ENCODE measurements at places on chromosomes 16 and 17.
A peak's percentile ranks its signal among the peaks of the same experiment; 100 is the strongest.

DNA sequence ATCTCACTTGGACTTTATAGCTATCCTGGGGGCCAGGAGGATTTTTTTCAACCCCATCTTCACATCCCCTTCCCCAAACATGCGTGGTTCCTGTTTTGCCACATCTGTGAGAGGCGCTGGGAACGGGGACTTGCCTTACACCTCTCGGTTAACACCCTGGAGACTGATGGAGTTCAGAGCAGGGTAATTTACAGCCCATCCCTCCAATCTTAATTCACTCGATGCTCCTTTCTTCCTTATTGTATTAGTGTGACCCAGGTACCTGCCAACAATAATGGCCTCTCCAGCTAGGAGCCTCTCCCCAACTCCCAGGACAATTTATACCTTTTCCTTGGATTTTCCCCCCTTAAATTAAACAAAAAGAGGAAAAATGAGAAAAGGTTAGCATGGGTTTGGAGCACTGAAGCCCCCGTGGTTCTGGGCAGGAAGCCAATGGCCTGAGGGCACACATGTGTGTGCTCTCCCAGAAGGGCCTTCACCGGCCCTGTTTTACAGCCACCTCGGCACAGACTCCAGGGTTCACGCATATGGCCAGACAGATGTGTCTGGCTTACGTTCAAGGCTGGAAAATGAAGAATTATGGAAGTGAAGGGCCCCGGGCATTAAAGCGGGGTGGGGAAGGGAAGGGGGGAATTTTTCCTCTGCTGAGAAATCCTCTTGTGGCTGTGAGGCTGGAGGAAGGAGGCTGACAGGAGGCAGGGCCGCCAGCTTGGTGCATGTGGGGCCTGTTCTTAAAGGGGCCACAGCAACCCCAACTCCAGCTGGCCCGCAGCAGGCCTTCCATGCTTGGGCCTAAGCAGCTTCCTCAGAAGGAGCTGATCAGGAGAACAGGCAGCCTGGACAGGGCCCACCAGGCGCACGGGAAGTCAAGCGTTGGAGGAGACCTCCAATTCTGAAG is 21.4 kb downstream of the HIC1 start:
- DNase-seq, result no peak

- peak; percentile 55 for DNase-seq
Observed at GRCh38 chr17:40323391-40324381, 14.7 kb downstream of the RARA start.

GRCh38 chr16:10812312-10813098 is 6.1 kb downstream of the TVP23A start:
- no peak for DNase-seq

DNA sequence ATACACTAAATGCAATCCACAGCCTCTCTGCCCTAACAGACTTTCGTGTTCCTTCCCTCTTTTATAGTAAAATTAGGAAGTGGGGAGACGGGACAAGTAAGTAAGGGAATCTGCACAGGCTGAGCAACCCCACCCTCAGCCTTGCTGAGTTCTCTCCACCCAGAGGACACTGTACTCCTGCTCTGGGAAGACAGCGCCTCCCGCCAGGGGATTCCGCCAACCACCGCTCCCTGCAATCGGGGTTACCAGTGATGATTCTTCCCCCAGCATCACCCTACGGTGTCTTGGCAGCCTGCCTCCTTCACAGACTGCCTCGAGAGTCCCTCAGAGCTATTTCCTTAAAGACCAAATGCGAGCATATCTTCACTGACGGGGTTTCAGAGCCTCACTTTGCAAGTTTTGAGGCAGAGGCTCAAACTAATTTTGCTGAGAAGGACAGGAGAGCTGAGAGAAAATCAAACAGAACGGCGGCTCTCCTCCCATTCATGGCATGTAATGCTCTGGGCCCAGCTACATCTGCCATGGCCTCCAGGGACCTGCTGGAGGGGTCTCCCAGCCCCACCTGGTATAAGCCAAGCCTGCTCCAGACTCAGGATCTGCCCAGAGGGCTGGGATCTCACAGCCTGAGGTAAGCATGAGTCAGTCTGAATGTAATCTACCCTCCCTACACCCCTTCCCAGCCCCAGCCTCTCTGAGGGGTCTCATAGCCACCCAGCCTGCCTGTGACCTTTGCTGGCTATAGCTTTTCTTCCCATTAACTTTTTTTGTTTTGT is 22.7 kb upstream of the ASGR2 start:
- no peak for DNase-seq

GRCh38 chr16:9612267-9612666 is 520.8 kb downstream of the HAPSTR1 start:
- no peak for DNase-seq

DNA sequence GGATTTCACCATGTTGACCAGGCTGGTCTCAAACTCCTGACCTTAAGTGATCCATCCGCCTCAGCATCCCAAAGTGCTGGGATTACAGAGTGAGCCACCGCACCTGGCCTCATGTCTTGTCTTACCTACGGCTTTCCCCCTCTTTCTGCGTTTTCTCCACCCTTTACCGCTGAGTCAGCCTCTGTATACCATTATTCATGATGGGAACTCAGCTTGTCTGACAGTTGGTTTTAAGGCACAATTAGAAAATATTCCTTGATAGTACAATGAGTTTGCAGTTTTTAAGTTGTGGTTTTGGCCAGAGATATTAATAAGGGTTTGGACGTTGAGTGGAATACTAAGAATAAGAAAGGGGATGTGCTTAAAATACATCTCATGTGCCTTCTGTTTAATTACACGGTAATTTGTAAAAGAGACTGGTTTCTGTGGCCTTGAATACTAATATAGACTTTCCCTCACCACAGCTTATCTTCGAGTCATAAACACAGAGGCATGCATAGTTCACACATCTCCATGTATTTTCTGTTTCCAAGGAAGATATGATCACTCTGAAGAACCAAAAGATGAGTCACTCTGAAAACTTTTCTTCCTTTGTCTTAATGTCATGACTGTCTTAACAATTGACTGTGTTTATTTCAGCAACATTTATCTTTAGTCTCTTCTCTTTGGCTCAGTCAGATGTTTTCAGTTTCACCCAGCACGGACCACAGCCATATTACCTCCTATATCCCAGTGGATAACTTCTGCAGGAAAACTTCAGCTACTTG is 54.4 kb downstream of the PITPNC1 start:
- DNase-seq, result no peak

- DNase-seq, result no peak
Observed at GRCh38 chr17:42203354-42203753, 9.1 kb upstream of the GHDC start.

- no peak for DNase-seq
Observed at GRCh38 chr17:227078-227945, 45.9 kb upstream of the DOC2B start.

DNA sequence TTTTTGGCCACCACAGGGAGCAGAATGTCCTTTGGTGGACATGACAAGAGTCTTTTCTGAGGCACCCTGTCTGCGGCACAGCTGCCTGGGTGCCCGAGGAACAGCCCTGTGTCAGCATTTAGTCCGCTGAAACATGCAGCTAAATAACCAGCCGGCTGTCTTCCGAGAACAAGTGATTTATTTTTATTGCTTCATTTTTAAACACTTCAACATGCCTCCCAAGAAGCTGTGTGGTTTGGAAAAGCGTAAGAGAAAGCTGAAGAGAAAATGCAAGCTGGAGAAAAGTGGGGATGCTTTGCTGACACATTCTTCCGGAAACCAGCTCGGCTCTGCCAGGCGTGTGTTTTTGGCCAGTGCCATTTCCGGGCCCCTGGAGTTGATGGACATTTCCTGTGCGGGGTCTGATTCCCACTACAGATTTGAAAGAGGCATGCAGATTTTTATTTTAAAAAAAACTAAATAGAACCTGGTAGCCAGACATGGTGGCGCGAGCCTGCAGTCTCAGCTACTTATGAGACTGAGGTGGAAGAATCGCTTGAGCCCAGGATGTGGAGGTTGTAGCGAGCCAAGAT is 94.7 kb downstream of the SEC14L1 start:
- DNase-seq, result peak; percentile 34

- DNase-seq, result peak; percentile 67
Observed at GRCh38 chr17:4498461-4499397, at the start of gene SPNS2. SPNS2 (plus strand) TSS chr17:4498881; CDS start chr17:4499048, 167 bp downstream.

DNA sequence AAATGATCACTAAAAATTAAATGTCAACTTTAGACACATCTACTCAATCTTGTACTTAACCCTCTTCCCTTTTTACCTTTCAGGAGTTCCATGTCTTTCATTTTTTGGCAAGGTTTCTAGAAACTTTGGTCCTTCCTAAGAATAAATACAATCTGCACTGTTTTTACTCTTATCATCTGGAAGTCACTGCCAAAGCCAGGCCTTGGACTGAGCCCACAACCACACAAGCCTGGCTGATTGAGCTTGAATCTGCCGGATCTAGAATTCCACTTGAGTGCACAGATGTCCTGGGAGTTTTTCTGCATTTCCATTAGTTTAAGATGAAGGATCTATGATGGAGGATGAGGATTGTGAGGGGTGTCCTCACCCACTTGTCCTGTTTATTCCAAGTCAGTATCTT is 126.1 kb downstream of the VPS53 start:
- no peak for DNase-seq

DNA sequence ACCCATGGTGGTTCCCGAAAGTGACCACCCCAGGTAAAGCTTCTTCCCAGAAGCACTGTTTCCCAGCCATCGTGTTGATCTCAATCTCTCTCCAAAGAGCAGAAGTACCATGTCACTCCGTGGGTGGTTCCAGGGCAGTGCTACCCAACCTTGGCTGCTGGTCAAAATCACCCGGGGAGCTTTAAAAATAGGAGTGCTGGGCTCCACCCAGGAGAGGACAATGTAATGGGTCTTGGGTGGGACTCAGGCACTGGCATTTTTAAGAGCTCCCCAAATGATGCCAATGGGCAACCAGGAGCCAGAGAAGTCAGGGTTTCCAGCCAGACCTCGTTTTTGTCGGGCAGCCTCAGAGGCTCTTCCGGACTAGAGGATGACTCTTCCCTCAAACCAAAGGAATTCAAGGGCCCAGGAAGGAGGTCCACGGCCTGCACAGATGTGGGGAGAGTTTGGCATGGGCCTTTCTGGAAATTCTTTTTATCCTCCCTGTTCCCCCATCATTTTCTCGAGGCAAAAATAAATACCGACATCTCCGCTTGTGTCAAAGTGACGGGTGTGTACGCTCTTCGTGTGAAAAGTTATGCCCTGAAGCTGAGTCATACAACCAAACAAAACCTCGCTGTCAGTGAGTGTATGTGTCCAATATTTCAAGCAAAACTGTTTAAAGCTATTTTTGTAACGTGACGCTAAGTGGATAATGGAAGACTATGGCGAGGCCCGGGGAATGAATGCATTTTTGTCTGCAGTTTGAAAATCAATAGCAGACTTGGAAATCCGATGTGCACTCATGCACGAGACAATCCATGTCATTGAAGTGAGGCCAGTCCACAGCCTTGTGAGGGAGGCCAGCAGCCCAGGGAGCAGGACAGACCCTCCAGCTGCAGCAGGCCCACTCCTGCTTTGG is 364.1 kb downstream of the FOXL1 start:
- DNase-seq, result no peak

DNA sequence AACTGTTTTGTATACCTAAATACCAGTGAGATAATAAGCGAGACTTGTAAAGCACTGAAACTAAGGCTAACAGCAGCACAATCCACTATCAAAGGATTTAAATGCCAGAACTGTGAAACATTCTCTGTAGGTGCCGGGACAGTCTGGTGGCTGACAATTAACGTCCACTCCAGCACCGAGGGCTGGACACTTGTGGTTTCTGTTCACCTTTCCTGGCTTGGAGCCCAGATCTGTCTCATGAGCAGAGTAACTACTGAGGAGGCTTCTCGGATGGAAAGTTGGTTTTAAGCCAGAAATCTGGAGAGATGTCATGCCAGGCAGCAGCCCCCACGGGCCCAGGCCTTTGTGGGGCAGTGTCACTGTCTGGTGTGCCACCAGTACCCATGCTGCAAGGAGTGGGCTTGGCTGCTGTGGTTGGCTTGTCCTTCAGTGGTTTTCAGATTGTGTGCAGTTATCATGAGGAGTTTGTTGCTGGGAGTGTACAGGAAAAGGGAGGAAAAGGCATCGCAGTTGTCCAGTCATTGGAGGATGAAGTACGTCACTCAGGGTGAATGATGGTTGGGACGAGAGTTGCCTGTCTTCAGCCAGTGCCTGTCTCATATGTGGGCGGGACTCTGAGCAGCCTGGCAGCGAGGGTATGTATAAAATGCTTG is 35.5 kb downstream of the UBN1 start:
- DNase-seq, result no peak

DNA sequence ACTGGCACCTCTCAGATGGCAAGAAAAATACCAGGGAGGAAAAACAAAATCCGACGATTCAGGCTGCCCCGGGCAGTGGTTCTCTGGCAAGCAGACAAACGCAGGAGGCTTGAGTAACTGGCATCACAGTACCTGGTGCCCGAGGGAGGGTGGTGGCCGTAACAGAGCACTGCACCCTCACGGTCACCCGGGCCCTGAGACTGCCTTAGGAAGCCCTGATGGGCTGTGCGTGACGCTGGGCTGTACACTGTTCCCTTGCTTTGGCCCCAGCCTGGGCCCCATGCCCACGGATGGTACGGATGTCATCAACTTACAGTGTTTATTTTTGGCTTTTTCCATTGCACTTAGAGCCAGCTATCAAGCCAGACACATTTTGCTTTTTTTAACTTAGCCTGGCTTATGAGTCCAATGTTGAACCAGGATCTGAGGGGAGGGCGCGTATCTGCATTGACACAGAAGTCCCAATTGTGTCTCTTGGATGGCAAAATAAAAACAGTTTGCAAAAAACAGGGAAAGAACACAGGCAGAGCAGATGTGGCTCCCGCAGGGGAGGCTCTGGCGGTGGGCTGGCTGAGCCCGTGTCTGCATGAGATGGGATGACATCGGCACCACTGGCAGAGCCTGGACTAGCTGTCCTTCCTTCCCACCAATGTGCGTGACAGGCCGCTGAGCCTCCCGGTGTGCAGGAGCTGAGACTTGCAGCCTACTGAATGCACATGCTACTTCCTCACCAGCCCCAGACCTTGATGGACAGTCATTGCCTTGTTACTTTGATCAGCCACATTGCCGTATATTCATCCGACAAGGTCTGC is 287.7 kb downstream of the FOXL1 start:
- no peak for DNase-seq

GRCh38 chr17:50372222-50372757 is 694 bp downstream of the MRPL27 start:
- DNase-seq, result no peak

DNA sequence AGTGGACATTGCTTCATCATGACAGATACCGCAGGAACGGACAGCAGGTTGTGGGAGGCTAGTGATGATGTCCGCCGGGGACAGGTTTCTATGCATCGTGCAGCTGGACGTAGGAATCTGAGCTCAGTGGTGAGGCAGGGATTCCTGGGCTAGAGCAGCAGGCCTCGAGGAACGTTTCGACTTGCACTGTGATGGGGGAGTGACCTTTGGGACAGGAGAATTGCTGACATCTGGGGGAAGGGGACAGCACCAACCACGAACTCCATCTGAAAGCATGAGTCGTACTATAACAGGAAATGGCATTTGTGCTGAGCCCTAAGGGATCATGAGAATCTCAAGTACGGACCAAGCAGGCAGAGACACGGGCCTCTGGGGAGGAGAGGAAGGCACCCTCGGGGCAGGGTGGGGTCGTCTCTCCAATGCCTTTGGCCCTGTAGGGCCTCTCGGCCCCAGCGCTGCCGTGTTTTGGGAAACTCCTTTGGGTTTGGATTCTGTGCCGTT is 65.8 kb upstream of the ENDOV start:
- DNase-seq, result no peak

- DNase-seq, result no peak
Observed at GRCh38 chr17:9213303-9213640, 192.0 kb downstream of the NTN1 start.

Measured in stimulated activated CD4-positive, alpha-beta T cell treated with anti-CD3 and anti-CD28 coated beads, Interleukin-2, amount 100 ng/mL, for 24 hours (primary cell).